ENCODE measurements at places on chromosomes 2 and 18.

- no peak for DNase-seq
Measured at GRCh38 chr2:127721978-127722355, 20.7 kb downstream of the SFT2D3 start.

DNA sequence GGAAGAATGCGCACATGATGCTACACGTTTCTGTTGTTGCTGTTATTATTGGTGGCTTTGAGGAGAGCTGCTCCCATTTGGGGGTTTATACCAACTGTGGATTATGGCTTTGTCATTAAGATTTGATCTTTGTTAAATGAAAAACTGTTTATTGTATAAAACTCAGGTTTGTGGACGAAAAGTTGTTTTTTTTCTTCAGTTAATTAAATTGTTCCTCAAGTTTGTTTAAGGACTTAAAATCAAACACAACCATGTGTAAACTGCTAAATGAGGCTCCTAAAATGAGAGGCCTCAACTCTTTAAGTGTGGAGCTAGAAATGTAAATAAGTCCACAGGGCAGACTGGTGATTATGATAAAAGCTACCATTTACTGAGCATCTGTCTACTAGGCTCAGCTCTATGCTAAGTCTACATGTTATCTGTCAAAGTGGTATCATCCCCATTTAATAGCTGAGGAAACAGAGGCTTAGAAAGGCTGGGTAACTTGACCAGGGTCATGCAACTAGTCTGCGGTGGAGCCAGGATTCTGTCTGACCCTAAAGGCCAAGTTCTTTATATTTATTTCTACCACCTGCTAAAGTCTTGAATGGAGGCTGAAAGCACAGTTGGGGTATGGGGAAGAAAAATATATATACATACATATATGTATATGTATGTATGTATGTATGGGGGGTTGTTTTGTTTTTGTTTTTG lies 4.1 kb downstream of the MYCN start:
- DNase-seq: no peak

DNA sequence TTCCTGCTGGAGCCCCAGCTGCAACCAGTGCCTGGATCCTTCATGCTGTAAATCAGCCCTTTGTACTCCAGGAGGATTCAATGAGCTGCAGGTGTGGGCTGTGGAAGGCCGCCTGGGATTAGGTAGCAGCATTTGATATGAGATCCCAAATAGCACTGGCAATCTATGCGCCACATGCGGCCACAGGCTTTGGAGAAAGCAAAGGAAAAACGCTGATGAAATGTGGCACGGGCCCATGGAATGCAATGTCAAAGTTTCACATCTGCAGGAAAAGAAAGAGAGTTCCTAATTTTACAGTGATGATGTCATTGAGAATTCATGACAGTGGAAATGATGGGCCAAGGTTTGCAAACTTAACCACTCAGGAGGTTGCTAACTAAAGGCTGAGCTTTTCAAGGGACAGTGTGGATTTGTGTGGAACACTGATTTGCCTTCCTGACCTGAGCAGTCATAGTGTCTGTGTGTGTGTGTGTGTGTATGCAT lies 216.4 kb upstream of the OSR1 start:
- no peak for DNase-seq

DNA sequence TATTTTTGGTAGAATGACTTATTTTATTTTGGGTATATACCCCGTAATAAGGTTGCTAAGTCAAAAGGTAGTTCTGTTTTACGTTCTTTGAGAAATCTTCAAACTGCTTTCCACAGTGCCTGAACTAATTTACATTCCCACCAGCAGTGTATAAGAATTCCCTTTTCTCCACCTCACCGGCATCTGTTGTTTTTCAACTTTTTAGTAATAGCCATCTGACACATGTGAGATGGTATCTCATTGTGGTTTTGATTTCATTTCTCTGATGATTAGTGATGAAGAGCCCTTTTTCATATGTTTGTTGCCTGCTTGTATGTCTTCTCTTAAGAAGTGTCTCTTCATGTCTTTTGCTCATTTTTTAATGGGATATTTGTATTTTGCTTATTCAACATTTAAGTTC lies 215.2 kb upstream of the TFPI start:
- DNase-seq: no peak

DNA sequence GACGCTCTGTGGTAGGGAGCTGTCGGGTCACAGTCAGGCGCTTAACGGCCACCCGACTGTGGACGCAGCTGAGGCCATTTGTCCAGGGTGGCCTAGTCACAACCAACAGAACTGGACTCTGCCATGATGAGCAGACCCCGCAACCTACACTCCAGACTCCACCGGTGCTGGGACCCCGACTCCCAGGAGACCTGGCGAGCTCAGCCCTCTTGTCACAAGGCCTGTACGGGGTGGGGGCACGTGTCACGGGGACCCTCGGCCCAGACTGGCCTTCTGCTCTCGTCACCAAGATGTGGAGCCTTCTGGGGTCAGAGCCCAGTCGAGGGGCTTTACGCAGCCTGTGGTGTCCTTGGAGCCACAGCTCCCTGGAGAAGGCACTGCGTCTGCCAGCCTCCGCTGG lies 22.5 kb downstream of the NFATC1 start:
- no peak for DNase-seq

Measured in inflammatory macrophage (primary cell).